ENCODE measurements at places on chromosomes 3 and 15.

DNA sequence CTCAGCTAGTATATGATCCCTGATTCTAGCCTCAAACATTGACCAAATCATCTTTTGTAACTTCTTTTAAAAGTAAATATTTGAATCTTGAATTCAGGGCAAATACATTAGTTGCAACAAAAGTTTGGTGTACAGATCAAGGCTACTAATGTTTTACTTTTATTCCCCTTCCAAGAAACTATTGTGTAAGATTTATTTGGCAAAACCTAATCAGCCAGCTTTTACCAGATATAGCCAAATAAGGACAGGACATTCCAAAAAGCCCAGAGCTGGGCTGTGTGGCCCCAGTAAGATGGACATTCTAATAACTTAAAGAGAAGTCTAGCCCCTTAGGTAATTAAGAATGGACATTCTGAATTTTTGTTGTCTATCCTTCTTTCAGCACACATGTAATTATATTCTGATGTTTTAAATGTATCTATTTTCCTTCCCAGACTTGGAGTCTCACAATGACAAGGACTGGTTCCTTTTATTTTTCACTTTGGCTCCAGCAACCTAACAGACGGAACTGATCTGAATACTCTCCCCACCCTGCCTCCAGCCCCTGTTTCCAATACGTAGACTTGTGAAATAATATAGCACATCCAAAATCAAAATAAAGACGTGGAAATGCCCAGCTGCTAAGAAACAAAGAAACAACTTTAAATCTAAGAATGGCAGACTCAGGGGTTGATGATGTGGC is 48.1 kb downstream of the STARD5 start:
- DNase-seq, result no peak

- DNase-seq, result no peak
These were observed 66.4 kb upstream of the CCNL1 start for GRCh38 chr3:157226173-157226847.

GRCh38 chr3:126113733-126114442 is 30.0 kb upstream of the SLC41A3 start:
- DNase-seq, result no peak

DNA sequence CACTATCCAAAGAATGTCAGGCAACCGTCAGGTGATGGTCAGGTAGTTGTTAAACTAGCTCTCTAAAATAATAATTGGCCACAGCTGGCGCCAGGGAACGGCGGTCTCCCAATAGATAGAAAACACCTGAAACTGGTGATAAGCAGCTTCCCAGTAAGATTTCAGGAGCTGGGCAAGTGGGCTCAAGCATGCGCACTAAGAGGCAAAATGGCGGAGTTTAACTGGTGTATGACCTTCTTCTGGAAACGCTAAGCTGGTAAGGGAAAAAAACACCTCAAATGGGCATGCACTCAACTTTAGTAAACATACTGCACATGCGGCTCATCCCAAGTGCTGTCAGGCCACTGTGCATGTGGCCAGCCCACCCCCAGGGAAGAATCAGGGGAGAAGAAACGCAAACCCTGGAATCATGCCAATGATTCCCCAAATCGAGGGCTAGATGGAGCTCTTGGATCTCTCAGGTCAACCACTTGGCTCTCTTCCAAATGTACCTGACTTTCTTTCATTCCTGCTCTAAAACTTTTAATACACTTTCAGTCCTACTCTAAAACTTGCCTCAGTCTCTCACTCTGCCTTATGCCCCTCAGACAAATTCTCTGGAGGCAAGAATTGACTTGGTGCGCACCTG is 195.0 kb downstream of the ZNF621 start:
- DNase-seq, result no peak

DNA sequence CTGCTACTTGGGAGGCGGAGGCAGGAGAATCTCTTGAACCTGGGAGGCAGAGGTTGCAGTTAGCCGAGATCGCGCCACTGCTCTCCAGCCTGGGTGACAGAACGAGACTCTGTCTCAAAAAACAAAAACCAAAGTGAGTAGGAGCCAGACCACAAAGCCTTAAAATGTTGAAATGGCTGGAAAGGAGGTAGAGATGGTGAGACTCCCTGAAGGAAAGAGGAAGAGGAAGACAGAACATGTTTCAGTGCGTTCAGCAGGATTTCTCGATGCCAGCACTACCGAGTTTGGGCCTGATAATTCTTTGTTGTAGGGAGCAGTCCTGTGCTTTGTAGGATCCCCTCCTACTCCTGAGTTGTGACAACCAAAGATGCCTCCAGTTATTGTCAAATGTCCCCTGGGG is 189.9 kb downstream of the AKAP13 start:
- no peak for DNase-seq

DNA sequence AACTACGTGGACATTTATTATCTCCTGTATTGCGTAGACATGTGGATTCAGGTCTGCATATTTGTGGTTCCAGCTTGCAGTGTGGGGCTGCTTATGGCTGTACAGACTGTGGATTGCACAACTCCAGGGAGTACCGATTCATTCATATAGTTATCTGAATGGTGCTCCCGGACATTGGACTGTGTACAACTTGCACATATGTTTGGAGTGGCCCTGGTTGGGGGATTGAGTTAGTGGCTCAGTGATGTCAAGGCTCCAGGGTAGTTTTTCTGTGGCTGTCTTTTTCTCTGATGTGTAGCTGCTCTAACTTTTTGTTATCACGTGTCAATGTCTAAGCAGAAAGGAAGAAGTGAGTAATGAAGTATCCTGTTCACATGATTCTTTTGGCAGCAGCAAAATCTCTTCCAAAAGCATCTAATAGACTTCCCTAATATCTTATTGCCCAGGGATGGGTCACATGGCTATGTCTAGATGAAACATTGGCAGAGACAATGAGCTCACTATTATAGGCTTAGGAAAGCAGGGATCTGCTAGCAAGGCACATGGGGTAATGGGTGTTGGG is 15.8 kb downstream of the ST3GAL6 start:
- no peak for DNase-seq

DNA sequence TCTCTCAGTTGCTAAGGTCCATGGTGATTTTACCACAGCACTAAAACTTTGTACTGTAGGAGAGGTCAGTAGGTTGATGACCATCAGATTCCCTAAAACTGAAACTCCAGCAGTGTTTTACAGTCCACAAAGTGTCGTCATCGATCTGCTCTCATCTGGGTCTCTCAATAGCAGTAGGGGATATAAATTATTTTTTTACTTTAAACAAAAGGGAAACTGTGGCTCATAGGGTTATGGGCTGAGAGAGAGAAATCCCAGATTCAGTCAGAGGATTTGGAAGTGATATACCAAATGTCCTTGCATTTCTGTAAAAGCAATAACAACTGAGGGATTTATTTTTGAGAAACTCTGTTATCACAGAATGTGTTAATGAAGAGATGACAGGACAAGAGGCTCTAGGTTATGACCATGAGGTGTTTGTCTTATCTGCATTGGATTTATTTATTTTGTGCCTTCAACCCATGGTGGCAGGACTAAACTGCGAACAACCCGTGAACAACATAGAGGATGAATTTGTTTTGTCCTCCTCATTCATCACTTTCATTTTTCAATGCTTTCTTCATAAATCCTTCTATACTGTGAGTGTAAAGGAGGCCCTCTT is 869.7 kb downstream of the OTOL1 start:
- no peak for DNase-seq

DNA sequence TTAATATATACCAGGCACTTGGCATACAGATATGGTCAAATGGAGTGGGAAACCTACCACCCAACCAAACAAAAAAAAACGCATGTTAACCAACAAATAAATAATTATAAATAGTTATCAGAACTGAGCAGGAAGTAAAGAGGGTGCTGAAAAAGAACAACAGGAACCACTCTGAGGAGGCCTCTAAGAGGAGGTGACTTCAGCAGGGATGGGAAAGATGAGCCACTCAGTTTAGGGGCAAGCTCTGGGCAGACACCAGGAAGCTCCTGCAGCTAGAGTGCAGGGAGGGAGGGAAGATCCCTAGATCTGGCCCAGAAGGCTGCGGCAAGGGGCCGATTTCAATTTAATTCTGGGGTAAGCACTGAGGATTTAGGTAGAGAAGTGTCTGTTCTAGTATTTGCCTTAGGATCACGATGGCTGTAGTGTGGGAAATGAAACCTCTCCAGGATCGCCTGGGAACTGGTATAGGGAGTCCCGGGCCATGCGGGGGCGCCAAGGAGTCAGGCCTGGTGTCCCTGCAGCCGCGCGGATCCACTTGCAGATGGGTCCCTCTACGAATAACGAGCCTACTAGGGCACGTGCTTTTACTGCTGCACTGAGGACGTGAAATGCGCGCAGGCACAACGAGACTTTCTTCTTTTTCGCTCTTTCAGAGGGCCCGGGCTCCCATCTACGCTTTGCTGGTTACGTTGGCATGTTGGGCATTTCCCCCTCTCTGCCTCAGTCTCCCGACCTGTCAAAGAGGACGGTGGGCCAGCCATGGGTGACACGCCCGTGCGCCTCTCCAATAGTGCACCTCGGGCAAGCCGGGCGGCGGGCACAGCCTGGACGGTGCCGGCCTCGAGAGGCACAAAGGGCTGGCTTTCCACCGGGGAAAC is 1.5 kb upstream of the LIMD1 start:
- DNase-seq, result peak; percentile 57

GRCh38 chr15:76976141-76976540 is 18.8 kb upstream of the PSTPIP1 start:
- no peak for DNase-seq

DNA sequence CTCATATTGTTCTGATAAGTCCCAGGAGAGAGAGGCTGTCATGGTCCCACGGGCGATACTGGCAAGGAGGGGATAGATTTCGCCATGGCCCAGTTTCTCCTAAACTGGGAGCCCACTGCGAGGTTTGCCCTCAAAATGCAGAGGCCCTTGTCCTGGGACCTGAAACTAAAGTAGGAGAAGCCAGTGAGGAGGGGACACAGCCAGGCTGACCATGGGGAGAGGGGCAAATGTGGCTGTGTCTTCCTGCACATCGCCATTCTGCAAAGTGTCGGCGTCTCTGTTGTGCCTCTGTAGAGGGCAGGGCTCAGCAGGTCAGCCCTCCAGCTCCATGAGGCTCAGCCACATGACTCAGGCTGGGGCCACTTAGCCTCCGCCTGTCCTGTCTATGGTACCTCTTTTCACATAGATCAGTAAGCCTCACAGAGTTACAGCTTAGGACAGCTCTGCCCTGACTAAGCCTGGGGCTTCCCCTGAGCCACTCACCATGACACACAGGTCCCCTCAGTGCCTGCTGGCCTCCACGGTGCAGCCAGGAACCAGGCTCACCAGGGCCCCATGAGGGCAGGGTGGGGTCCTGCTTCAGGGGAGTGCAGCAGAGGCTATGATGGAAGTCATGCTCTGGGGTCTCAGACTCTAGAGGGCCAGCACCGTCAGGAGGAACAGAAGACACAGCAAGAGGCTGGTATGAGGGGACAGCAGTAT is 28.6 kb upstream of the PLXNA1 start:
- no peak for DNase-seq

DNA sequence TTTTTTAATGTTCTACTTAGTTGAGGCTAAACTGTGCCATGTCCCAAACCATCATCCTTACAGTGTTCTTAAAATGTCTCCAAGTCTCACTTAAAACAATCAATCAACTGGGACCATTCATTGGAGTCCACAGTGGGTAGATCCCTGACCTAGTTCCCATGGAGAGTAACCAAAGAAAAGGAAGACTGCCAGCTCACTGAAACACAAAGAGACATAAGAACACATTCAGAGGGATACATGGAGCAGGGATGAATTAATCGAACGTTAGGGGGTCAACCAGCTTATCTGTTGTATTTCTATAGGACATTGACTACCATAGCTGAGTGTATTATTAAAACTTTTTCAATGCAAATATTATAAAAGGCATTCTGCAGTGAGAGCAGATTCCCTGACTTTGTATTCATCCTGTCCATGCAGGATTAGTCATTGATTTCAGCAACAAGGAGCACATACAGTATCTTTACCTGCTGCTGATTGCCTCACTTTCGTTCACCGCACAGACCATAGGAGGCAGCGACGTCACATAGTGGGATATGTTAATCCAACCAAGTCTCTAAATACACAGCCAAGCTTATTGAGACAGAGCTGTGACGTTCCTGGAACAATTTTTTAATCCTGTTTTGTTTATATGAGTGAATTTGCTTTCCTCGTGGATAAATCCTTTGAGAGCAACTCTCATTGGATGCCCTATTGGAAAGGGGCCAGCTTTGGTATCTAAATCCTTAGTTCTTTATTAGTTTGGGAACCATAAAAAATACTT is 364.9 kb upstream of the RBMS3 start:
- DNase-seq, result no peak

DNA sequence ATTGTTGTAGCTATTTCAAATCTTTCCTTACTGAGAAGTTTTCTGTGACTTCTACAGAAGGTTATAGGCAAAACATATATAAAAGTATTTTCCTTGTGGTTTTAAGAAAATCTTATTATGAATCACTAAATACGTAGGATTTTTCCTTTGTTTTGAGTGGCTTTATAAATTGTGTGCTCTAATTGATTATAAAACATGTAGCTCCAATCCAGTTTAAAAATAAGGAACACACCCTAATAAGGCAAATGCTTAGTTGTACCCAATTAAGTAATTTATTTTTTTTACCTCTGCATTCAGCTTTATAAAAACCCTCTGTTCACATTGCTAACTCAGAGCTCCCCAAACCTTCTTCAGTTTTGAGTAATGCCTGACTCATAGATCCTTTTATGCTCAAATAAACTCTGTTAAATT is 408.0 kb downstream of the NAALADL2 start:
- no peak for DNase-seq

DNA sequence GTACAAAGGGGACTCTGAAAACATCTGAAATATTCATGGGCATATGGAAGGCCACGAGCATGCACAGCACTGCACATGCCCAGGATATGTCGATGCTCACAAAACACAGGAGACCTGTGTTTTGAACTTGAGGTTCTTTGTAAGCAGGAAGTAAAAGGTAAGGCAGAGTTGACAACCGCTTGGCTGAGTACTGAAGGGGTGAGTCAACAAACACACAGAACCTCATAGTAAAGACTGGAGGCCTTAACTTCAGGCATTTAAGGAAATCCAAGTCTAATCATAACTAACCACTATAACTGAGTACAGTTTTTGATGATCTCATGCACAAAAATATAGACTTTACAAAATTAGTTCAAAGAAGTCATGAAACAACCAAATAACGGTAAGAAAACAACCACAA is 80.6 kb downstream of the MYO9A start:
- DNase-seq, result no peak

- no peak for DNase-seq
These were observed 781 bp upstream of the DAG1 start for GRCh38 chr3:49469037-49469935.

DNA sequence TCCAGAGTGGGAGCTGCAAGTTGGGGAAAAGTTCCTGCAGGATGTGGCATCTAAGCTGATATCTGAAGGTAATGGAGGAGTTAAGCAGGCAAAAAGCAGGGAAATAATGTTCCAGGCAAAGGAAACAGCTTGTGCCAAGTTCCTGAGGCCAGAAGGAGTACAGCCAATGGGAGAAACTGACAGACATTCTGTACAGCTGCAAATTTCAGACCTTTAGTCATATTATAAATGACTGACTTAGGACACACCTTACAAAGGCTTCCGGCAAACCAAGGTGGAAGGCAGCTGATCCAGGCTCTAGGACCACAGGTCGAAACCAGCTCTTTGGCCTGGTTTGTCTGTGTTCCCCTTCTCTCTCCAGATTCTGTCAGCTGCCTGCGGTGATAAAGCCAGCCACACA is 9.3 kb downstream of the WWTR1 start:
- DNase-seq, result no peak

Measured in effector CD4-positive, alpha-beta T cell (primary cell).